ENCODE measurements at places on chromosomes 1 and 21.
A peak's percentile ranks its signal among the peaks of the same experiment; 100 is the strongest.

DNA sequence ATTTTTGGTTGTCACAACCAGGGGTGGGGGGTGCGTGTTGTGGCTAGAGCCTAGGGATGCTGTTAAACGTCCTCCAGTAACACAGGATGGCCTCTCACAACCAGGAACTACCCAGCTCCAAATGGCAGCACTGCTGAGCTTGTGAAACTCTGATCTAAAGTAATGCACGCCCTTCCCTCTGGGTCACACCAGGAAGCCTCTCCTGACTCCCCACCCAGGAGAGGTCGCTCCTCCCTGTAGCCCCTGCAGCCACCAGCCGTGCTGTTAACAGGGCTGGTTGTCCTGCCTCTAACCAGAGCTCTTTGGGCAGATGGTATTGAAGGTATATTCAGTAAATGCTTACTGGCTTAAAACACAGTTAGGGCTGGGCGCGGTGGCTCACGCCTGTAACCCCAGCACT lies 73.2 kb downstream of the NKAIN1 start:
- no peak for DNase-seq

DNA sequence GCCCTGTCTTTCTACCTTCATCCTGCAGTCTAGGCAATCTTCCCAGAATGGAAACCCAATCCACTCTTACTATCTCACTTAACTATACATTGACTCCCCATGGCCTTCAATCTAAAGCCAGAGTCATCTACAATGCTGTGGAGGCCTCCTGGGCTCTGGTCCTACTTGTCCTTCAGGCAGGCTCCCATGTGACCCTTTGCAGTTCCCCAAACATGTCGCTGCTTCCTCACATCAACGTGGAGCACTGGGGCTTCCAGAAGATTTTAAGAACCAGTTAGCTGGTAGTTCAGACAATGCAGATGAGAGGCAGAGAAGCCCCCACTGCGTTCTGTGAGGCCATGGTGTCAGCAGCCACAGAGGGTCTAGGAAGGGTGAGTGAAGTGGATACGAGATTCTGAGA lies 18.6 kb downstream of the LYPD8 start:
- DNase-seq = no peak

DNA sequence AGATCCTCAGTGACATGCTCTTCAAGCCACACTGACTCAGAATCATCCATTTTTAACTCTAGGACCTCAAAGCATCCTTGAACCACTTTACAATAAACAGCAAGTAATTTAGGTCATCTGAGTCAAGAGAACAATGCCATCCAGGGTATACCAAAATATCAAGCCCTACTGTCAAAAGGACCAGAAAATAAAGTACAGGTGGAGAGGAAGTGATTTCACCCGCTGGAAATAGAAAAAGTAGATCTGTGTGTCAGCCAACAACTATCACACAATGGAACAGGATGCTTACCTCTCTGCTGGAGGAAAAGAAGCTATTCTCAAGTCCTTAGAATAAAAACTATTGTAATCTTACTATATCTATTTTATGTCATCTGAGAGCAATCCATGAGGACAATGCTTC lies 37.0 kb downstream of the RERE start:
- DNase-seq = no peak

GRCh38 chr1:89121641-89122040 lies 4.3 kb downstream of the GBP2 start:
- DNase-seq = no peak

GRCh38 chr1:57986432-57986831 lies 560.1 kb downstream of the OMA1 start:
- no peak for DNase-seq

DNA sequence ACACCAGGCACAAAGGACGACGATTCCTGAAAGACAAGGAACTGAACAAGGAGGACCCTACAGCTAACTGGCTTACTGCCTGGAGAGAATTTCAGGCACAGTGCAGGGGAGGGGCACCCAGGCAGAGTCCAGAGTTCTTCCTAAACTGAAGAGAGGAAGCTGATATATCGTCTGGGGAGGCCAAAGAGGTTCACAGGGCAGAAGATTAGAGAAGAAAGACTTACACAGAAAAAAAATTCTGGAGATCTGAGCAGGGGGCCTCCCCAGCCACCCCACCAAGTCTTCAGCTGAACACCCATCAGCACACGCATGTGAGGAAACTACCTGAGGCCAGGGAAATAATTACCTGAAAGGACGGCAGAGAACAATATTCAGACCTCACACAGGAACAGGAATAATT lies 24.6 kb downstream of the SORT1 start:
- no peak for DNase-seq

- DNase-seq = no peak
Observed at GRCh38 chr21:29571949-29572348, 273.2 kb downstream of the BACH1 start.

GRCh38 chr1:54743416-54744226 lies 20.7 kb downstream of the PARS2 start:
- DNase-seq = no peak

GRCh38 chr1:116258668-116259419 lies 114.2 kb upstream of the ATP1A1 start:
- DNase-seq = no peak

DNA sequence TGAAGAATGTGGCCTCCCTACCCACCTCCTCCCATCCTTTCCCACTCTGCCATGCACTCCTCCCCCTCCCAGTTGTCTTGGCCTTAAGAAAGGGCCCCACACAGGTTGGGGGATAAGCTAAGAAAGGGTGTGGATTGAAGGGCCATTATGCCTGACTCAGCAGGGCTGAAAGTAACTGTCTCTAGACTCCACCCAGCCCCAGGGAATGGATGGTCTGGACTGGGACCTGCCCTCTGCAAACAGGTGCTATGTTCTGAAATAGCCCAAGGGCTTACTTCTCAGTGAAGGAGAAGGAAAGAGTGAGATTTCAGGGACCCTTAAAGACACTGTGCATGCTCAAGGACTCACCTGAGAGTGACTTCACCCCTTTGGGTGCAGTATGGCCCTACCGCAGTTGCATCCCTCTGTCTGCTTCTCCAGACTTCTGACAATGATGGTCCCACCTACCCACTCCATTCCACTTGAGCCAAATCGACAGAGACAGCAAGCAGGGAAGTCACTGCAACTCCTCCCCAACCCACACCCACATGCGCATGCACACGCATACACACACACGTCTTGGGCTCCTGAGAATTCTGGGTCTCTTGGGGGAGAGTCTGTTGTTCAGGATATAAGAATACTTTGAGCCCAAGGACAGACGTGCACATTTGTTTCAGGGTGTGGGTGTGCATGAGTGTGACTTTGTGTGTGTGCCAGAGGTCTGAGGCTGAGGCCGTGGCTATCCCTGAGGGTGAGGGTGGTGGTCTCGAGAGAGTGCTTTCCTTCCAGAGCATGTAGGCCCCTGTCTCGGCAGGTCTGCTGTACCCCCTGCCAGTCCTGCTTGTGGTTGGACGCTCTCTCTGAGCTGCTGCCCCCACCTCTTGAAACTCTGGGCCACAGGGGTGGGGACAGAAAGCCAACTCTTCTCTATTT lies 231.9 kb downstream of the PTPRU start:
- DNase-seq = no peak

DNA sequence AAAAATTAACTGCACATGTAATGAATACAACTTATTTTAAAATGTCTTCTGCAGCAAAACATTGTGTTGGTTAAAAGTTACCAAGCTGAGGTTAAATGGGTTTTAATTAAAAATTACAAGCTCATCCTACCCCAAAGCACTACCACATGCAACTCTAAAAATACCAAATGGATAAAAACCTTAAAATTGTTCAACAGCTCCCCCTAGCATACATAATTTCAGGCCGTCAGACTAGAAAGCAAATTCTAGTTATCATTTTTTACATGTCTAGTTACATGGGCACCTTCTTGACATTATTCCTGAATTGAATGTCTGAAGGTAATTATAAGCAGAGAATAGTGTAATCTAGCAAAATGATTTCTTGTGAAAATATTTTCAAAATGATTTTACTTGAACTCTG lies 176.5 kb downstream of the C1orf21 start:
- DNase-seq = no peak

GRCh38 chr1:111930356-111930755 lies 59.1 kb downstream of the KCND3 start:
- no peak for DNase-seq

DNA sequence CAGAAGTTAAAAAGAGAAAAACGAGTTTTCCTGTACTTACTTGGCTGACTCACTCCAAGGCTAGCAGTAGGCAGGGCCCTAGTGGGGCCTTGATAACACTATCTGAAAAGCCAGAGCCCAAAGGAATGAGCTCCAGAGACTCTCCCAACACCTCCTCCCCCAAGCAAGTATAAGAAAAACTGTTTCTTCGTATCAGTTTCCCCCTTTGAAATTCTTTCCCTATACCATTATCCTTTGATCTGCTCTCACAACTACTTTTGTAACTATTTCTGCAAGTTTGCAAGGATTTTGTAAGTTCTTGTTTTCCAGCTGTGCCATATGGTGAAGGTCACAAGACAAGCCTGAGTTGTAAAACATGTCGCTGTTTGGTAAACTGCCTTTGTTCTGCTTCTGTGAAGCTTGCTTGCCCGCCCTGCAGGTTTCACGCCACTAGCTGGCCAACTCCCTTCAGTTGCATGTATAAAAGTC lies 36.5 kb upstream of the KCNJ15 start:
- DNase-seq = no peak

- DNase-seq = peak; percentile 63
Observed at GRCh38 chr1:230713915-230714764, at the start of gene AGT. Gene AGT (minus strand): TSS chr1:230714122. CDS start chr1:230710823, 3,299 bp downstream.

DNA sequence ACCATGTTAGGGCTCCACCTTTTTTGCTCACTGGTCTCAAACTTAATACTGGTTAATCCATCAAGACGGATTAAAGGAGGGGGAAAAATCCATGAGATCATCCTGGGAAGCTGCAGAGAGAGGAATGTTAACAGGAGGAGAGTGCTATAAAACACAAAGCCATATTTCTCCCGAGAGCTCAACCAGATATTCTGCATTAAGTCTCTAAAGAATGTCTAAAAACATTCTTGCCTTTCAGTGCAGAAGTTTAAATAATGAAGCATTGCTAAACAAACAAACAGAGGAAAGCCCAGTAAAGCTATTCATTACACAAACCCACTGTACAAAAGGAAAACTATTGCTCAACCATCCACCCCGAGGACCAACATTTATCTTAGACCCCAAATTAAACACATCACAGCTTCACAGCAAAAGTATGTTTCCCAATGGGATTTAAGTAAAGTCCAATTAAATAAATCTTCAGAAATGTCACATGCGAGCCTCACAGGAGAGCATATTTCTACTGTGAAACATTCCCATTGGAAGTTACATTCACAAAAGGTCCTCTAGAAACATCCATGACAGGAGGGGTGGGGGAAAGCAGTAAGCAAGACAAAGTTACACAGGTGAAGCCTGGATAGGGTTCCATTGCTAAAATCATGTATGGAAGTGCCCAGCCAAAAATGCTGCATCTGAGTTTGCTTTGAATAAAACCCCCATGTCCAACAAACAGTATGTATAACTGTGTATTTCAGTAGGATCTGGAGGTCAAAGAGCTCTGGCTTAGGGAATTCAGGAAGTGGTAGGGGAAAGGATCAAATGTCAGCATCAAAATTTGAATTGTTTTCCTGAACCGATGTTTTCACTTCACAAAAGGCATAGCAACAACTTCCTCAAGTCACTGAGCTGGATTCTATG lies 23.3 kb downstream of the DUSP10 start:
- DNase-seq = no peak

DNA sequence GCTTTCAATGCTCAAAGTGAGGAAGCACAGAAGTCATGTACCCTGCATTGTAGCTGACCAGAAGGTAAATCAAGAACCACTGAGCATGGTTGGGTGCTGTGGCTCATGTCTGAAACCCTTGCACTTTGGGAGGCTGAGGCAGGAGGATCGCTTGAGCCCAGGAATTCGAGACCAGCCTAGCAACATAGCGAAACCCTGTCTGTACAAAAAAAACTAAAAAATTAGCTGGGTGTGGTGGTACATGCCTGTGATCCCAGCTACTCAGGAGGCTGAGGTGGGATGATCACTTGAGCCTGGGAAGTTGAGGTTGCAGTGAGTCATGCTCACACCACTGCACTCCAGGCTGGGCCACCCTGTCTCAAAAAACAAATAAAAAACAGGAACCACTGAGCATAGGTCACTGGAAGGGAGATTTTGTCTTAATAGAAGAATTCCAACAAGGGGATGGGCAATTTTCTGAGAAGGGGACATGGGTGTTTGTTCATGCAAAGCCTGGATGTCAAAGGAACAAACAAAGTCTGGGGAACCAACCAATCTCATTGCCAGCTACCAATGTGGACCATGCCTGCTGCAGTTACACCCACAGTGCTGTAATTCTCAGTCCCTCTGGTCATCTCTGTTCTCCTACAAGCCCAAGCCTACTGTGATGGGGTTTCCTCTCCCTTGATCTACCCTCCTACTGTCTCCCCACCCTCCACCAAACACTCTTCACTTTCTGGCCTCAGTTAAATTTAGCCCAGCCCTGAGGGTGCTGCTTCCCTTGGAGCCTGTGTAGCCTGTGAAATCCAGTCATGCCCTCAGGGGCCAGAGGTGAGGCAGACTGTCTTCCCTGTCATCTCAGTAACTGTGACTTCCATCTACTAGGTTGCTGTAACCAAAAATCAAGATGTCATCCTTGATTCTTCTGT lies 47.9 kb downstream of the ELF3 start:
- DNase-seq = no peak

DNA sequence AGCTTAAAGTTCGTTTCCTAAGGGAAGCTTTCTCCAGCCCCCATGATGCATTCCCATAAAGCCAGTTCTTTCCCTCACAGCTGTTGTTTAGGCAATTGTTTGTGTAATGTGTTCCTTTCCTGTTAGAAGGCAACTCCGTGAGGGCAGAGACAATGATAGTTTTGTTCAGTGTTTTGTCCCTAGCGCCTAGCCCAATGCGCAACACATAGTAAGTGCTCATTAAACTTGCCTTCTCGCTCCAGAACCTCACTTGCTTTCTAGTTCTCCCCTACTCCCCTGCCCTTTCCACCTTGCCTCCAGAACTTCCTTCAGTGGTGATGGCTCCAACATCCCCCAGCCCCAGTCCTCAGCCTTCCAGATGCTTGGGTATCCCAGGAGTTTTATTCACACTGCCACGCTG lies 115.4 kb downstream of the TMEM53 start:
- no peak for DNase-seq

DNA sequence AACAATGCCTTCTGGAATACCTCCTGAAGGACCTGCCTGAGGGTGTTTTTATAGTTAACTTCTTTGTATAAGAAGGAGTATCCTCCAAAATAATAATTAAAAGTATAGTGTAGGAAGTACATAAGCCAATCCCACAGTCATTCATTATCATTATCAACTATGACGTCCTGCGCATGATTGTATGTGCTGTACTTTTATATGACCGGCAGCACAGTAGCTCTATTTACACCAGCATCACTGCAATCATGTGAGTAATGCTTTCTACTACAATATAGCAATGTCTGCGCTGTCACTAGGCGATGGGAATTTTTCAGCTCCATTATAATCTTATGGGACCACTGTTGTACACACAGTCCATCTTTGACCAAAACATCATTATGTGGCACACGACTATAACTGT lies 72.0 kb downstream of the BEND5 start:
- no peak for DNase-seq
